G401 (cell line): ENCODE measurements at places on chromosomes 1 and 21. TPM values are rescaled to one million over a fixed set of nuclear protein-coding genes. Genes with fewer than 3 reads are reported as not detected.

The GNAT2 gene
- not detected in 2 replicates for total RNA-seq

The PCNX2 gene
- 0.07 and 0.74 TPM in 2 replicates for total RNA-seq

The FLAD1 gene
- 39.9 and 49.4 TPM in 2 replicates for total RNA-seq

The CADM3 gene
- not detected in 2 replicates for total RNA-seq

The TDRD10 gene
- total RNA-seq = 0.17 TPM in 1 of 2 replicates, not detected in the other

The PDZK1IP1 gene
- not detected in 2 replicates for total RNA-seq

The MAP1LC3C gene
- 0.17 and 0.37 TPM in 2 replicates for total RNA-seq

The SIK1 gene
- total RNA-seq = 2.0 and 10.8 TPM in 2 replicates
